Activated T-helper 1 cell treated with anti-CD3 and anti-CD28 coated beads, Interleukin-12 subunit alpha, Interleukin-12 subunit beta, Interleukin-2, Interleukin-4 antibody, amounts not matched to agents 30 ng/mL and 10 ng/mL and 1 ng/mL, durations not matched to agents 14 hours and 24 hours and 36 hours (primary cell): ENCODE measurements at places on chromosomes 5 and 9. TPM values are rescaled to one million over a fixed set of nuclear protein-coding genes. Genes with fewer than 3 reads are reported as not detected.

DNA sequence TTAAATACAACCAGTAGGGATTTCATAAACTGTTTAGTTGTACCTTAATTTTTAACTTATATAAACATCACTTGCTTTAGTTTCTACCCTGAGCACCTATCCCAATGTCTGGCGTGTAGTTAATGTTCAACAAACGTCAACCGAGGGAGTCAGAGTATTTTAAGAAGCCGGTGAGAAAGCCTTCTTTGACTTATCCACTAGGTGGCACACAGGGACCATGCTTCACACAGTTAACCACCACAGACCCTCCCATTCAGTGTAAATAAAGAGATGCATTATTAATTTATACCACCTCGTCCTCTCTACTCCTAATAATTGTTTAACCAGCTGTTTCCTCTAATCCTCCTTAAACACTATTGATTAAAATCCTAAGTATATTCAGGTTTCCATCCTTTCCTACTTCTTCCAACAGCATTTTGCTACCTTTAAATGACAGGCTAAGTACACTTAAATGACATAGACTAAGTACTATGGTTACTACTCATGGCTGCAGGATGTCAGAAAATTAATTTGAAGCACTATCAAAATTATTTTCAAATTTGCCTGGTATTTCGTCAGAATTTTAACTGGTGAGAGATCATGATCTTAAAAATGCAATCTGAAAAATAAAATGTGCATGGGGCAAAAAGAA is 2.3 kb downstream of the HAPLN1 start:
- H3K27ac ChIP-seq = no peak overlapping the region
- H3K27me3 ChIP-seq = peaks cover 49% of the 10 kb centered on the region
- no peak for DNase-seq
- no peaks in the 10 kb centered on the region for H3K4me1 ChIP-seq
- H3K4me3 ChIP-seq = no peak overlapping the region

DNA sequence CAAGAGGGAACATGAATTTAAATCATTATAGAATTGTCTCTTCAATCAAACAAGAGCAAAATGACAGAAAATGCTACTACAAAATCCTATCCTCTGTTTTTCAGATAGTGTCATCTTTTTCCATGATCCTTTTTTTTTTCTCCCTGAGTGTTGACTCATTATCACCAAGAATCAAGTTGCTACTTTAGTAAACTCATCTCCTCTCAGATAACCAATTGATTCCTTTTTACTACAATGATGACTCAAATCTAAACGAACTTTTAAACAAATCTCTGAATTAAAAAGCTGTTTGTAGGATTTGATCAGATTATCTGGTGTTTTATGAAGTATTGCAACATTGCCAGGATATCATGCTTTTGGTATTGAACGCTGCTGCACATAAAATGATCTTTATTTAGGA is 23.9 kb upstream of the IL7R start:
- peak overlapping the region; percentile 93 for H3K27ac ChIP-seq
- peaks cover 86% of the 10 kb centered on the region for H3K4me1 ChIP-seq
- no peak for DNase-seq
- H3K4me3 ChIP-seq = peak overlapping the region; percentile 48

DNA sequence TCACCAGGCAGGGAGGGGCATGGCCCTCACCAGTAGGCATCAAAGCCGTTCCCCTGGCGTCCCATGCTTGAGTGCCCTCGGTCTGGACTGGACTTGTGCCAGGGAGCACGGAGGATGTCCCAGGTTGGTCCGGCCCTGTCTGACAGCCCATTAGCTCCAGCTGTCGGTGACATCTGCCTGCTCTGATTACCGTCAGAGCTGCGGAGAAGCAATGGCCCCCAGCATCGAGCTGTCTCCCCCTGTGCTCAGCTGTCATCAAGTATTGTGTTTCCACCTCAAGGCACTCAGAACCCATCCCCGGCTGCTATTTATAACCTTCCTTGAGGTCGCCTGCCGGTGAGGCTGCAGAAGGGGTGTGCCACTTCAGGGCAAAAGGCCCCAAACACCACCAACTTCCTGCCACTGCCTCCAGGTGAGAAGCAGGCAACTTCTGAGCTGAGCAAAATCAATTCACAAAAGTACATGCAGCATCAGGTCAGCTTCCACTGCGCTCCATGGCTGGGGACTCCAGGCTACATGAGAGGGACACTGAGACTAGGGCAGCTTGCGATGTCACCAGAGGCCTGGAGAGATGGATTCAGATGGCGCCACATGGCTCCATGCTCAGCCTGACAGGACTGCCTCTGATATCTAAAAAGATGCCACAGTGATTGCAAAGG is 142.7 kb downstream of the C5orf15 start:
- peaks cover 25% of the 10 kb centered on the region for H3K4me1 ChIP-seq
- no peaks in the 10 kb centered on the region for H3K36me3 ChIP-seq
- H3K27ac ChIP-seq = no peak overlapping the region
- no peak for DNase-seq
- H3K27me3 ChIP-seq = peaks cover 3% of the 10 kb centered on the region

DNA sequence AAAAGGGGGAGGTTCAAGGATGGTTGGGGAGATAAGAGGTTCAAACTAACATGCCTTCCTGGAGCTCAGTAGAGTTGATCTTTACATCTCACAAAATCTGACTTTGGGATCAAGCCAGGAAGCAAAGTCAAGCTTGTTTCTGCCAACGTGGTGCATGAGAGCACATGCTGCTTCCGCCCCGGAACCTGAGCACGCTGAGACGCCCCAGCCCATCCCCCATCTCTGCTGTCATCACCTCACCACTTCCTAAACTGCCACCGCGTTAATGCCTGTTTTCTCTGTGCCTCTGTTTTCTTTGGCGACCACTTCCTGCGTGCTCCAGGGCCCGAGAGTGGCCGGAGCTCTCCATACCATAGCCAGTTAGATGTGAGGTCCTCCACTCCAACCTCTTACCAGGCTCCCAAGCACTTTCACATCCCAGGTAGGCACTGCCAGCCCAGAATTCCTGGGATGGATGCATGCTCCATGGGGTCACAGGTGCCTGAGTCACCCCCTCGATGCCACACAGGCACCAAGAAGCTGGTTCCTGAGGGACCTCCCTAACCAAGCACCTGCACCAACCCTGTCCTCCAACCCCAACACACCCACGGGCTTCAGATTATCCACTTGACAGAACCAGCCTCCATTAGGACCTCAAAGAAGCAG is 31.2 kb upstream of the AFAP1L1 start:
- DNase-seq = peak; percentile 65
- H3K4me3 ChIP-seq = peak overlapping the region; percentile 35
- peak overlapping the region; percentile 69 for H3K27ac ChIP-seq
- H3K36me3 ChIP-seq = no peaks in the 10 kb centered on the region

- no peak for DNase-seq
- H3K27ac ChIP-seq = no peak overlapping the region
- no peaks in the 10 kb centered on the region for H3K4me1 ChIP-seq
- peaks cover 19% of the 10 kb centered on the region for H3K27me3 ChIP-seq
- H3K36me3 ChIP-seq = no peaks in the 10 kb centered on the region
These were observed 54.7 kb upstream of the SMARCA2 start for GRCh38 chr9:1960342-1961042.

DNA sequence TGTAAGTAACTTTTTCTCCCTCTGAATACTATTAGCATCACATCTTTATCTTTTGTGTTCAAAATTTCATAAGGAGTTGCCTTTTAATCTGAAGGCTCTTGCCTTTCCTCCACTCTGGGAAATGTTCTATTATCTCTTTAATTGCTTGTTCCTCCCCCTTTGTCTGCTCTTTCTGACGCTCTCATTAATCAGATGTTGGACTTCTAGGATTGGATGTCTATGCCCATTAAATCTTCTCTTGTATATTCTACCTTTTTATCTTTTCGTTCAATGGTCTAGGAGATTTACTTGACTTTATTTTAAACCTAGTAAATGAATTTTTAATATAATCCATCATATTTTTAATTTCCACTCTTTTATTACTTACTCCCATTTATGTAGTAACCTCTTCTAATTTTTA is 76.7 kb downstream of the MARCHF3 start:
- no peaks in the 10 kb centered on the region for H3K4me1 ChIP-seq
- H3K27ac ChIP-seq = no peak overlapping the region
- DNase-seq = no peak
- no peak overlapping the region for H3K4me3 ChIP-seq

- H3K4me1 ChIP-seq = no peaks in the 10 kb centered on the region
- no peak overlapping the region for H3K27ac ChIP-seq
- H3K36me3 ChIP-seq = no peaks in the 10 kb centered on the region
- peaks cover 3% of the 10 kb centered on the region for H3K27me3 ChIP-seq
- no peak for DNase-seq
These were observed 139.4 kb upstream of the PPP1R26 start for GRCh38 chr9:135340143-135340655.

GRCh38 chr5:56588636-56589480 is 226.5 kb upstream of the MAP3K1 start:
- peak; percentile 65 for DNase-seq
- H3K27me3 ChIP-seq = peaks cover 7% of the 10 kb centered on the region
- H3K36me3 ChIP-seq = peaks cover 16% of the 10 kb centered on the region

- peaks cover 2% of the 10 kb centered on the region for H3K36me3 ChIP-seq
- H3K4me1 ChIP-seq = peaks cover 13% of the 10 kb centered on the region
- no peak for DNase-seq
- H3K27me3 ChIP-seq = peaks cover 17% of the 10 kb centered on the region
- H3K27ac ChIP-seq = no peak overlapping the region
These were observed 217.2 kb upstream of the DAPK1 start for GRCh38 chr9:87280421-87280820.

Gene PCDHGA6
- 0.16 and 0.42 TPM in 2 replicates for total RNA-seq

Gene LTC4S
- total RNA-seq = 0.64 and 1.7 TPM in 2 replicates

Gene LRRTM2
- total RNA-seq = 0.12 TPM in 1 of 2 replicates, not detected in the other

Gene PDLIM4
- 1.4 and 2.0 TPM in 2 replicates for total RNA-seq

Gene GRIN3A
- not detected in 2 replicates for total RNA-seq

Gene NSMF
- total RNA-seq = 57.2 and 58.9 TPM in 2 replicates

Gene CDKN2A
- total RNA-seq = 5.0 and 5.4 TPM in 2 replicates

Gene TMEM171
- not detected in 2 replicates for total RNA-seq

Gene DNLZ
- total RNA-seq = 35.2 TPM in 2 replicates
